Cortex of kidney (tissue), 1 donor: ENCODE measurements at places on chromosomes 6 and 20.

DNA sequence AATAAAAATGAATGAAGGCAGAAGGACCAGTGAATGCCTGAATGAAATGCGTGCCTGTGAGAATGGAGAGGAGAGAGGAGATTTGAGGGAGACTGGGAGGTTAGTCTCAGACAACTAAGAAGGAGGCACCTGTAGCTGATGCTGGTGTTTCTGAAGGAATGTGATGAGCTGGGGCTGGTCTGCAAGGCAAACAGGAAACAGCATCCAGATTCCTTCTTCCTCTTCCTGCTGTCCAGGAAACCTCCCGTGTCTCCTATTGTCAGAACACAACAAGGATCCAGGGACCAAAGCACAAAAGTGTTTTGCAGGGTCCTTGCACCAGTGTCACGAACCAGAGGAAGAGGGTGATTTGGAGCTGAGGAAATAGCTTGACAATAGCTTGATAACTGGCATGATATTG is 50.4 kb upstream of the TAB2 start:
- no peak for DNase-seq

GRCh38 chr20:58188527-58188926 is 39.9 kb downstream of the ANKRD60 start:
- no peak for DNase-seq

GRCh38 chr6:80214436-80215022 is 108.1 kb downstream of the BCKDHB start:
- no peak for DNase-seq

- DNase-seq: no peak
Measured at GRCh38 chr6:7432391-7433120, 42.9 kb downstream of the RIOK1 start.

DNA sequence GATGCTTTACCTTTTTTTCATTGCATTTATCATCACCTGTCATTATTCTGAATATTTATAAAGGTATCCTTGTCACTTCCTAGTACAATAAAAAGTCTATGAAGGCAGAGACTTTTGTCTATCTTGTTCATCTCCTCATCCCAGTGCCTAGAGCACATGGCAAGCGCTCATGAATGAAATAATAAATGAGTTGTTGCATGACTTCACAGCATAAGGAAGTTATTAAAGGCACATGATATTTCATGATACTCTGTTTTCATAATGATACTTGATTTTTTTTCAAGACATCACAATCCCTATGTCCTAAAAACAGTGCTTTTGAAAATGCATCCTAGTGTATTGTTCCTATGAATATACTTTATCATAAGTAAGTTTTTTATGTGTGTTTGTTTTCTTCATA is 310.6 kb upstream of the RSPO3 start:
- DNase-seq: no peak

DNA sequence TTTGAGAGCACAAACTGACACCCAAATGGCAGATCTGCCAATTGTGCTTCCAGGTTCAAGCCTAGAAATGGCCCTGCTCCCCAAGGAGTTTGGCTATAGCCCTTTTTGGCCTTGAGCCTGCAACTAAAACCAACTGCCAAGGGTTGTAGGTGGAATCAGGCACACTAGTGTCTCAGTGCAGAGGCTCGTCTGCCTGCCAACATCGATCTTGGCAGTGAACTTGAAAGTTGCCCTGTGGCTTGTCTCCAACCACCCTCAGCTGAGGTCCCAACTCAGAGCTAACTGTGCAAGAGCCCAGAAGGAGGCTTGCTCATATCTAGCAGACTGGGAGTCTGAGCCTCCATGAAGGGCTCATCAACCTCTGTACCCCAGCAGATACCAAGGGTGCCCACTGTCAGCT is 92.7 kb upstream of the GLP1R start:
- no peak for DNase-seq

GRCh38 chr6:96110878-96111277 is 95.1 kb downstream of the FUT9 start:
- no peak for DNase-seq

GRCh38 chr20:50224531-50225255 is 34.1 kb downstream of the CEBPB start:
- no peak for DNase-seq

DNA sequence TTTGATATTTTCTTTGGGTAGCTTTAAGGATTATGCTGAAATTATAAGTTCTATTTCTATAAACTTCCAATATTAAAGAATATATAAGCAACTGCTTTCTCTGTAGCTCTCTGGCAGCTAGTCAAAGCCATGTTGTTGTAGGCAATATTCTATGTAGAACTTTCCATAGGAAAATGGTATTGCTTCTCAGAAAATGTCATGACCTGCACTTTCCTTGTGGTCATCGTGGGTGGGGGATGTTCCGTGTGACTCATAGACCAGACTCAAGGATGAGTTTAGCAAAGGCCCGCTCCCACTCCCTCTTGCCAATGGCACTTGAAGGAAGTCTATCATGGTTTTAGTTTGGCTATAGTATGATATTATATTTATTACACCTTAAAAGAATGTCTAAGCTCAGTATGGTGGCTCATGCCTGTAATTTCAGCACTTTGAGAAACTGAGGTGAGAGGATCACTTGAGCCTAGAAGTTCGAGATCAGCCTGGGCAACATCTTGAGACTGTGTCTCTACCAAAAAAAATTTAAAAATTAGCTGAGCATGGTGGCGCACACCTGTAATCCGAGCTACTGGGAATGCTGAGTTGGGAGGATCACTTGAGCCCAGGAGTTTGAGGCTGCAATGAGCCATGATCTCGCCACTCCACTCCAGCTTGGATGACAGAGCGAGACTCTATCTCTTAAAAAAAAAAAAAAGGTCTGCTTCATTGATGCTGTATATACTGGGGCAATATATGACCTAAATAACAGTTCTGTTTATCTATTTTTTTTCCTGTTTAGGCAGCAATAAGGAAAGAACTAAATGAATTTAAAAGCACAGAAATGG is 36.6 kb upstream of the LTV1 start:
- no peak for DNase-seq

GRCh38 chr20:59824711-59825562 is 108.5 kb downstream of the SYCP2 start:
- DNase-seq: no peak

GRCh38 chr6:13252790-13253189 is 75.5 kb downstream of the TBC1D7 start:
- DNase-seq: no peak

DNA sequence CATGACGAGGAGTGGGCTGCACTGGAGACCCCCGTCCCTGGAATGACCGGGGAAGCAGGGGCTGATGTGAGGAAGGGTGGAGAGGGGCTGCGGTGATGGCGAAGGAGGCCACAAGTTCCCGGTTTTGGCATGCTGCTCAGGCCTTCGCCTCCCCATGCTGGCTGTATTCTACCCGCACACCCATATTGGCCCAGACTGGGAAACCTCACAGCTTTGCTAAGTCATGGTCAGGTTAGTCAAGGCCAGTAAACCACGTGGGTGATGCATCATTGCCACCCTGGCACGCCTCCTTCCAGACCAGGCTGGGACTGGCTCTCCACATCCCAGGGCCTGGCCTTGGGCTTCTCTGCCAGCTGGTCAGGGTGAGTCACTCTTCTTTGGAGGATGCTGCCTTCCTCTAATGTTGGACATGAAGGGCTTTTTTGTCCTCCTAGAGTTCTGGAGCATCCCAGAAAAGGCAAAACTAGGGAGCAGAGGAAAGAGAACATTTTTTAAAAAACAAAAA is 53.8 kb downstream of the PCNA start:
- DNase-seq: no peak

DNA sequence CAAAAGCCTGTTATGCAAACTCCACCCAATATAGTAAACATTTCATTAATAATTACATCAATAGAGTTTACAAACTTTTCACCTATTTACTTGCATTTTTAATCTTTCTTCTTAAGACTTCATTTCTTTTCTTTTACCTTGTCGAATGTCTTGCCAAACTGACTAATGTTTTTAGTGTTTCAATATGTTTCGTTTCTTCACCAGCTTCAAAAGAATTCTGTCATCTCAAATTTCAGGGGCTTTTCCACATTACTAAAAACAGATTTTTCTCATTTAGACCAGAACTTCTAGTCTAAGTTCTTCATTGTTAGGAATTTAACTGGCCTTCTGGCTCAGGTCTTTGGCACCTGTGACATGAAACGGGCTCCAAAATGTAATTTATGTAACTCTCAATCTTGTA is 196.5 kb downstream of the ARHGAP18 start:
- DNase-seq: no peak

DNA sequence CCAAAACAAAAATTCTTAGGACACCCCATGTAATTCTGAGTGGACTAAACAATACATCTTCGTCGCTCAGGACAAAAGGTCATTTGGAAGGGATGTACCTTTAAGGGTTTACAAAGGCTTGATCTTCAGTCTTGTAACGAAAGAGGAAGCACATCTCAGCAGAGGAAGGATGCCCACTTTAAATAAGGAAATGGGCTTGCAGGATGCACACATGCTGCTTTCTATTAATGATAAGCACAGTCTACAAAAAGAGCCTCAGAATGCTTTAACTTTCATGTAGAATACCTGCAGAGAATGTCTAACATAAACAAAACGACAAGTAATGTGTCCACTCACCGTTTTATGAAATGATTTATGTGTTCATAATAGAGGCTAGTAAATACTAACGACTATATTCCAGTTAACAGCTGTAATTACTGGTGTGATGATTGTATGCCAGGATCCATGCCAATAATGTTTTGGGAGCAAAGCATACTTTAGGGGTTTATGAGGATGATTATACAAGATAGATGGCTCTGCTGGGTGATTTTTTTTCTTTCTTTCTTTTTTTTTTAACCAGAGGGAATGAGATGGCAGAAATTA is 216.9 kb downstream of the GMDS start:
- no peak for DNase-seq

GRCh38 chr6:34506718-34507117 is 40.8 kb downstream of the PACSIN1 start:
- DNase-seq: no peak

DNA sequence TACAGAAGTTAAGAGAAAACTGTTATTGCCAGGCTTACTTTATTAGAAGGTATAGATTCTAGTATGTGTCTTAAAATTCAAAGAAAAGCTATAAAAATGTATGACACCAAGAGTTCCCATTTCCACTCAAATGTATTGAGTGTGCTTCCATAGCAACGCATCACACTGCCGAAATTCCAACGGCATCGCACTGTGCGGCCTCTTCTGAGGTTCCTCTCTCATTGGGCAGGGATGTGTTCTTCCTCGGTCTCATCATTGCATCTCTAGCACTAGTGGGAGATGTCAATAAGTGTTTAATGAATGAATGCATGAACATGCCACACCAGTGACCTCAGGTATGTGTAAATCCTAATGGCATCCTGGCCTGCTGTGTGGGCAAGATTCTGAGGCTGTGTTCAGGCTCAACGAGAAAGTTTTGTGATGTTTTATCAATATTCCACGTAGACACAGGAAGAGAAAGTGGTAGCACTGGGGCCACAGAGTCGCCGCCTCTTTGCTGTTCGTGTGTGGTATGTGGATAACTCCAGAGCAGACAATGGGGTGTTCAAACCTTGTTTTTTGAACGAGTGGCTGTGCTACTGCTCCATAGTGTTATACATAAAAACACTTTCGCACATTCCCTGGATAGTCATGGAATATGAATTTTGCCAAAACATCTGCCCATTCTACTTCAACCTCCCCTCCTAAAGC is 171.6 kb downstream of the ADGB start:
- DNase-seq: no peak

DNA sequence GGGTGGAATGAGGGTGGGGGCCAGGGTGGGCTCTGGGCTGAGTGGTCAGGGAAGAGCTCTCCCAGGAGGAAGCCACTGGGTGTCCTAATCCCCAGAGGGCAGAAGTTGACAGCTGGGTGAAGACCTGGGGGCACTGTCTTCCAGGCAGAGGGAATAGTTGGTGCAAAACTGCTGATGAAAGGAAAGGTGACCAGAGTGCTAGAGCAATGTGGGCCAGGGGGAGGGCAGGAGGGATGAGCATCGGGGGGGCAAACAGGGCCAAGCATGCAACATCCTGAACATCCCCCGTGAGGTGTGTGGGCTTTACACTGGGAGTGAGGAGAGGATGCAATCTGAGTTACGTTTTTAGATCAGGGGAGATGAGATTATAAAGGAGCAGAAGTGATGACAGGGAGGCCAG is 97.8 kb downstream of the NOL4L start:
- no peak for DNase-seq

- no peak for DNase-seq
Measured at GRCh38 chr6:138955262-138955661, 32.8 kb downstream of the REPS1 start.

DNA sequence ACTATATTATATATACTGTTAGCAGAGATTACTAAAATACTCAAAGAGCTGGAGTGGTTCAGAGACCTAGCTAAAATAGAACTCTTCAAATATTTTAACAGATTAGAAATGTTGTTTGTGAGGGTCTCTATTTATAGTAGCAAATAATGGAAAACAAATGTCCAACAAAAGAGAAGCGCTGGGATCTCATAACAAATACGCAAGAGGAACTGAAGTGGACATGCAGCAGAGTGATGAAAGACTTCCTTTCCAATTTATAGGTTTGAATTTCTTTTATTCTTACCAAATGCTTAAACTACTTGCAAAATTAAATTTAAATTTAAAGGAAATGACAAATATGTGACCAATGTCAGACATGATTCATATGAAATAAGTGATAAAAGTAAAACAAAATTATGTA is 49.9 kb downstream of the PIGU start:
- DNase-seq: no peak

- no peak for DNase-seq
Measured at GRCh38 chr6:77834591-77834996, 181.8 kb downstream of the MEI4 start.

- DNase-seq: no peak
Measured at GRCh38 chr6:44049163-44049988, 77.9 kb downstream of the MRPL14 start.

DNA sequence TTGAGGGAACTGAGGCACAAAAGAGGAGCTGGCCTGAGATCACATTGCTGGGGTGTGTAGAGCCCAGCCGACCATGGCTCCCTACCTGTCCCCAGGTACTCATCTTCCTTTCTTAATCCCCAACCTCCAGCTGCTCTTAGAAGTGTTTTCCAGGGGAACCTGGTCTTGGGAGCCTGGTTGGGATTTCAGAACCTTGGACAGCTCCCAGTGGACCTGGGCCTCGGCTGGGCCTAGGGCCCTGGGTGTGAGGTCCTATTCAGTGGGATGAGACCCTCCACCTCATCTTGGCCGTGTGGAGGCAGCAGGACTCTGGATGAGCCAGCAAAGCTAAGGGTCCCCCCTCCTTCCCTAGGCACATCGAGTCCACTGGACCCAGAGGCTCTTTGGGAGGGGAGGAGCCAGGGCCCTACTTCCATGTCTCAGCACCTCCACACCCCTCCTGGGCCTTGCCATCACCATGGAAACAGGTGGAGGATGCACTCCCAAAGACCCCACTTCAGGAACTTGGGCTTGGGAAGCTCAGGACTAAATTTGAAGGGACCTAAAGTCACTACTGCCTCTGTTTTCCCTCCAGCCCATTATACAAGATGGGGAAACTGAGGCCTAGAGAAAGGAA is 38.5 kb downstream of the DLGAP4 start:
- DNase-seq: no peak
